ENCODE measurements at places on chromosomes 2 and 18. TPM values are rescaled to one million over a fixed set of nuclear protein-coding genes. Genes with fewer than 3 reads are reported as not detected.

GRCh38 chr2:200451511-200451910 is 58.4 kb downstream of the KCTD18 start:
- DNase-seq = no peak

GRCh38 chr2:74199275-74199701 is 873 bp downstream of the MTHFD2 start:
- DNase-seq = no peak

Gene AUP1
- 101 TPM for total RNA-seq

Gene KCNJ13
- not detected for total RNA-seq

- DNase-seq = peak; percentile 67
Measured at GRCh38 chr18:9854801-9855676, 30.7 kb upstream of the TXNDC2 start.

DNA sequence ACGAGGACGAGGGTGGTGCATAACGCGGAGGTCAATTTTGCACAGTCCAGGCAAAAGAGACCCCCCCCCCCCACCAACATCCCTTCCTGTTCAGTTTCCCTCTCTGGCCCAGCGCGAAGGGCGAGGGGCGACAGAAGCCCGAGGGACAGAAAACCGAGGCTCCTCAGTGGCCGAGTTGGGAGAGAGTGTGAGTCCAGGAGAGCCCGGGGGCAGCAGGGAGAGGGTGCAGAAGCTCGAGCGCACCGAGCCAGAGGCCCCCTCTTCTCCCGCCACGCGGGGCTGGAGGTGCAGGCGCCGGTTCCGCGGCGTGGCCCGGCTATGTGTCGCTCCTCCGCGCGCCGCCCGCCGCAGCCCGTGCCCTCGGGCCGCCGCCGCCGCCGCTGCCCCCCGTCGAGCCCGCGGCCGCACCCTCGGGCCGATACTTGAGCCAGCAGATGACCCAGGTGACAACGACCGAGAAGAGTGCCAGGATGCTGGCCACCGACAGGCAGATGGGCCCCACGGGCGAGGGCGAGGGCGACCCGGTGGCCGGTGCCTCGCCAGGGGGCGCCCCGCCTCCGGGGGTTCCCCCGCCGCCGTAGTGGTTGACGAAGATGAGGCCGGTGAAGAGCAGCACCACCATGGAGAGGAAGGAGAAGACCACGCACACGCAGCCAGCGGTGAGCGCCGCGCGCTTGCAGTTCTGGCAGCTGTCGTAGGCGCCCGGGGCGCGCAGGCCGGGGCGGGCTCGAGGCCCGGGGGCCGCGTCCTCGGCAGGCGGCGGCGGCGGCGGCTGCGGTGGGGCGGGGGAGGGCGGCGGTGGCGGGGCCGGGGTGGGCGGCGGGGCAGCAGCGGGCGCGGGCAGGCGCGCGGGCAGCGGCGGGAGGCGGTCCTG is 20.2 kb upstream of the PAX3 start:
- peak; percentile 54 for DNase-seq

GRCh38 chr2:221948076-221948475 is 350.7 kb downstream of the PAX3 start:
- no peak for DNase-seq

DNA sequence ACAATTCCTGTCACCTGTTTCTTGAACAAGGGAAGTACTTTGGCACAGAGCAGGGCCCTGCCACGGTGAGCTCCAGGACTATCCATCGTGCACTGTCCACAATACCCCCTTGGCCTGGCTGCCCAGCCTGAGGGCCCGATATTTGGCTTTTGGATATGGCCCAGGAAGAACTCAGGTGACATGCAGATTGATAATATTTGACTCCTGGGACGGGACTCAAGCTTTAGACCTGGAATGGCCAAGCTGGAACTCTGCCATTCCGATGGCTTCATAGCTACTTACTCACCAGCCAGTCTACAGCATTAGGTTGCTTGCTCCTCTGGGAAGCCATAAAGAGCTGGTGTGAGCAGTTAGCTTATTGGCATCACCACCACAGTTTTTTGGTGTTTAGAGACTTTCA is 26.6 kb downstream of the EML6 start:
- DNase-seq = no peak

- DNase-seq = peak; percentile 53
Measured at GRCh38 chr2:127675331-127676261, at the start of gene LIMS2. Gene LIMS2, minus strand, starts transcription at chr2:127675530. Its CDS starts 506 bp downstream, at chr2:127675024.

DNA sequence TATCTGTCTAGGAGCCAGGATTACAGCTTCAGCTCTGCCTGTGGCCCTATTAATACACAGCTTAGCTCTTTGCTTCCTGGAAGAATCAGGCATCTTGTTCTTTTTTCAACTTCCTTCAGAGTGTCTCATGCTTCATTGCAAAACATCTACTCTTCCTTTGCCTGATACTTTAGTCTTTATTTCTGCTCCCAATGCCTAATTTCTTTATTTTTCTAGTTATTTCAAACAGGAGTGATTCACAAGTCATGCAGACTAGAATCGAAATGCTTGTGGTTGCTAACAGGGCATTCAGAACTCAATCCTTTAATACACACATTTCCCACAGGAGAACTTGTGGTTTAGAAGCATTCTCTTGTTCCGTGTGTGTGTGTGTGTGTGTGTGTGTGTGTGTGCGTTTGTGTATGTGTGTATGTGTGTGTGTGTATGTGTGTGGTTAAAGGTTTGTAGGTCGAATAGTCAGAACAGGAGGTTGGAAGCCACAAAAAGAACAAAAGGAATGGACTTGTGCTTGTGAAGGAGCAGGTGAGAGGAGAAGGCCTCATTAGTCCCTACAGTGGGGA is 28.3 kb upstream of the INSIG2 start:
- no peak for DNase-seq

- no peak for DNase-seq
Measured at GRCh38 chr2:240111253-240111652, 24.9 kb downstream of the COPS9 start.

Gene CCDC178
- 2.4 TPM for total RNA-seq

DNA sequence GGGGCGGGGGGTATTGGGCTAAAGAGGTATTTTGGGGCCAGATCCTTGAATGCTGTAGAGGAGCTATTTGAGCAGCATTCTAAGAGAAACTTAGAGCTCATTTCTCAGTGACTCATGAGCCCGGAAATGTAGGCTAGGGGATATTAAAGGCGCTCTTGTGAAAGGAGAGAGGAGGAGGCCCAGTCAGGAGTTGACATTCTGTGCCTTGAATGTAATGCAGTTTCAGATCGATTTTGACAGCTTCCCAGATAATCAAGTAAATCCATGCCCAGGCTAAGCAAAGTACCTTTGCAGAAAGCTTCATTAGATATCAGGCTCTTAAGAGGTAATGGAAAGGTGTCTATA is 1.5 kb downstream of the CAB39 start:
- DNase-seq = no peak

GRCh38 chr18:57759650-57760049 is 43.5 kb downstream of the ATP8B1 start:
- no peak for DNase-seq

- DNase-seq = no peak
Measured at GRCh38 chr2:36963106-36963505, 3.2 kb downstream of the STRN start.

- no peak for DNase-seq
Measured at GRCh38 chr2:177530561-177530960, 138.0 kb downstream of the AGPS start.

- no peak for DNase-seq
Measured at GRCh38 chr2:22944143-22944542, 440.8 kb upstream of the KLHL29 start.

- no peak for DNase-seq
Measured at GRCh38 chr2:71933467-71934319, 214.0 kb downstream of the CYP26B1 start.

DNA sequence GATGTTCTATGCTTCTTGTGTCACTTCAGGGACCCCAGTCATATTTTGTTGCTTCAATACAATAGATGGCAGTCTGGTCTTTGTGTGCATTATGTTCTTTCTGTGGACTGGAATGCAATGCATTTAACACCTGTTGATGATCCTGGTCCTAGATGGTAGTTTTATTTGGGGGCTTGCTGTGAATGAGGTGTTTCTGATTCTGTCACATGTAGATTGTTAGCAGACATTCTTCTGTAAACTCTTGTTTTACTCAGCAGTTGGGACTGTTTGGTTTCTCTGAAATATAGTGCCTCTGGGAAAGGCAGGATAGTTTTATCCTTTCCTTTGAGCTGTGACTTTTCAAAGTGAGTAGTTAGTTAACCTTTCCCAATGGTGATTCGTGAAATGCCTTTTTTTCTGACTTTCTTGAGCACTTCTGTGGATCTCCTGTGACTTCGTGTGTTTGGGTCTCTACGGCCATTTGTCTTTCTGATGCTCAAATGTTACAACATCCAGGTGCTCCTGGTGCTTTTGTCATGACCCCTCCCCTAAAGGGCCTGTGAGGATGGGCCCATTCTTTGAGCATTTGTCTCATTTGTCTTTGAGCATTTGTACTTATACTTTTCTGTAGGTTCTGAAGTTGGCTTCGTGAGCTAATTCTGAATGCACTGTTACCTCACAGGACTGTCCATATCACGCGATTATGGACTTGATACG is 20.8 kb downstream of the ADNP2 start:
- DNase-seq = no peak

- DNase-seq = no peak
Measured at GRCh38 chr18:74353169-74353775, 37.6 kb downstream of the C18orf63 start.

GRCh38 chr18:69686861-69687260 is 260.8 kb downstream of the CD226 start:
- no peak for DNase-seq

Gene ALPP
- total RNA-seq = not detected

Gene HNMT
- total RNA-seq = 140 TPM

Gene IL36G
- not detected for total RNA-seq

DNA sequence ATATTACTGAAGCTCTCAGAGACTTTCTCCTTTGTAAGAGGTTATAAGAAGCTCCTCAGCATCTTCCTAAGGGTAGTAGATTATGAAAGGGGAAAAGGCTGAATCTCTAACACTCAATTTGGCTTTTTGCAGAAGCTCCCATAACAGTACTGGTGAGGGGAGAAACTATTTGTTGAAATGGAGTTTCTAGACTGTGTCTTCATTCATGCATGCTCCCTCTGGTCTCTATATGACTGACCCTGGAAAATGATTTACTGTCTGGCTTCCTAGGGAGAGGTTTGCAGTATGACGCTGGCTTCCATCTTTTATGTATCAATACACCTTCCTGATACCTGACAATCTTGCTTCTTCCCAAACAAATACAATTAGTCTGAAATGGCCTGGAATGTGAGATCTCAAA is 63.9 kb downstream of the LDAH start:
- DNase-seq = no peak

Gene GAD1
- total RNA-seq = 0.22 TPM

GRCh38 chr2:216792222-216793021 is 67.4 kb downstream of the TNP1 start:
- no peak for DNase-seq

Gene CKAP2L
- not detected for total RNA-seq

Gene PPIL3
- 40.4 TPM for total RNA-seq

GRCh38 chr2:197893403-197894177 is 89.2 kb downstream of the PLCL1 start:
- no peak for DNase-seq

Gene KLHL41
- 1.2 TPM for total RNA-seq

DNA sequence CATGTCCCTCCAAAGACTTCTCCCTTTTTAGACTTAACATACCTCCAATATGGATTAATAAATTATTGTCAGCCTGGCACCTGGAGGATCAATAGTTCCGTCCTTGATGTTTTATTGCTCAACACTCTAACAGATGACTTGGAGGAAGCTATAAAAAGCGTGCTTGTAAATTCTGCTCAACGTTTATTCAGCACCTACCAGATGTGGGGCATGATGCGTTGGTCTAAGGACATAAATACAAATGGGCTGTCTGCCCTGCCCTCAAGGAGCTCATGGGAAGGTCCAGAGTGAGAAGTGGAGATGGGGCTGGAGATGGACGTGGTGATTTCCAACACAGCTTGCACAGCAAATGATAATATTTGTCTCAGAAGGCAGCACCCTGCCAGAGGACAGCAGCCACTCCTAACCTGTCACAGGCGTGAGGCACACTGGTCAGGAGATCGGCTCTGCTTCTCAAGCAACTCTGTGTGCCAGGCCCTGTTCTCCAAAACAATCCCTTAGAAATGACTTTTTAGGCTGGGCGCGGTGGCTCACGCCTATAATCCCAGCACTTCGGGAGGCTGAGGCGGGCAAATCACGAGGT is 25.5 kb upstream of the ZCCHC2 start:
- DNase-seq = no peak

GRCh38 chr2:33344230-33344629 is 132.2 kb upstream of the RASGRP3 start:
- no peak for DNase-seq

DNA sequence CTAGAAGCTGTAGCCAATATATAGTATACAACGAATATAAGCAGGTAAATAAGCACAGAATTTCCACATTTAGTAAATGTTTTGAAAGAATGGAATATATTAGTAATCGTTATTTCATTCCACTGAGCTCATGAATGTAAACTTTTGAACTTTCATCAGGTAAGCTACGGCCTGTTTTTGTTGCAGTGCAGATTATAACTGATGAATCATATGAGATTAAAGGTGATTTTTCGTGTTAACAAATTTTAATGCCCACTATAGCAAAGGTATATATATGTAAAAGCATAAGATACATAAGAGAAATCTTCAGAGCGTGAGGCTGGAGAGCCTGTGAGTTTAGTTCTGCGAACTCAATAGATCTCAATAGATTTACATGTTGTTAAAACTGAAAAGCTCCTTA is 1.1 kb downstream of the SCYGR1 start:
- DNase-seq = no peak

DNA sequence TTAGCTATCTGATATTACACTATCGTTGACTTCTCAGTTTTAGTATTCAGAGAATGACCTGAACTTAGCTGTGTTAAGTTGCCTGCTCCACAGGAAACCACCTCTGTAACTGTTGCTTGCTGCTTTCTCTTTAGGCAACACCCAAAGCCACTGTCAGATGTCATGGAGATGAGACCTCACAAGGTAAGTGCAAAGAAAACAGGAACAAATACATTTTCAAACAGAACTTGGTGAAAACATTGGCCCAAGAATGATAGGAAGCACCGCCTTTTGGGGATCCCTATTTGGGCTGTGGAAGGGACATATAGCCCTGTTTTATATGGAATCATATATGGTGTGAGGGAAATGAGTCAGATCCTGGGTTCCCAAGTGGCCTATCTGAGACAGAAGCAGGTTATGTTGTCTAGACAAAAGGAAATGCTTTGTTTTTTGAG is 143.4 kb downstream of the UBE2E3 start:
- DNase-seq = no peak

DNA sequence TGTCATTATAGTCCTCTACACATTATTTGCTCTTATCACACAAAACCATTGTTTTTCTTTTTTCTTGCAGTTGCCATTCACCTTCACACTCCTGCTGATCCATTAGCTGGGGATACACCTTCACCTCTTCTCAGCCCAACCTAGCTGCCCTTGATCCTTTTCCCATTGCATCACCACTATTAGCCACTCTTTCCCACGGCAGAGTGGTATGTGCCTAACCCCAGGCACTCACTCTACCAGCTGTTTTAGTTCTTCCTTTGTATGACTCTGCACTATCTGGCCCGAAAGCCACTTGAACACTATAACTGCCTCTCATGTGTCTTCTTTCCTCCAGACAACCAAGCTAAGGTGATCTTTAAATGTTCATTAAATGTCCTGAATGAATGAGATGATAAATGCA is 145.4 kb upstream of the PIK3C3 start:
- DNase-seq = no peak

Gene ASB18
- not detected for total RNA-seq

- no peak for DNase-seq
Measured at GRCh38 chr2:202542142-202542541, 92.6 kb upstream of the FAM117B start.
